ENCODE measurements at places on chromosomes 4 and X. TPM values are rescaled to one million over a fixed set of nuclear protein-coding genes. Genes with fewer than 3 reads are reported as not detected.

SPANXA2 gene
- not detected for total RNA-seq

GRCh38 chr4:184745831-184746795 lies 12.2 kb upstream of the CENPU start:
- peak; percentile 85 for DNase-seq

DNA sequence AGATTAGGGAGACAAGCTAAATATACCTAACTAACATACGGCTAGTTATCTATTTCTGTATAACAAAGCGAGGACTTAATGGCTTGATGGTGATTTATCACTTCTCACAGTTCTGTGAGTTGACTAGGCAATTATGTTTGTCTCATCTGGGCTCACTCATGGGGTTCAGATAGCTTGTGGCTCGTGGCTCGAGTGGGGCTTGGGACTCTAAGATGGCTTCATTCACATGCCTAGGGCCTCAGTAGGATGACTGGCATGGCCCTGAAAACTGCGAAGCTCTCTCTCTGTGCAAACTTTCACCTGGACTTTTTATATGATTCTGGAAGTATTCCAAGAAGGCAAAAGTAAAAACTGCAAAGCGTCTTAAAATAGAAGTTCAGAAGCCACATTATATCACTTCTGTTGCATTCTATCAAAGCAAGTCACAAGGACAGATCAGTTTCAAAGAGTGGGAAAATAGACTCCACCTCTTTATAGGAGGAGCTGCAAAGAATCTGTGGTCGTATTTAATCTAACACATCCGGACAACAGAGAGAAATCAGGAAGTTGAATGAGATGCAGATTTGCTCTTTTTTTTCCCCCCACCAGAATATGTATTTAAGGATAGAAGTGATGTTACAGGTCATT lies 491.2 kb downstream of the INPP4B start:
- DNase-seq: no peak

DNA sequence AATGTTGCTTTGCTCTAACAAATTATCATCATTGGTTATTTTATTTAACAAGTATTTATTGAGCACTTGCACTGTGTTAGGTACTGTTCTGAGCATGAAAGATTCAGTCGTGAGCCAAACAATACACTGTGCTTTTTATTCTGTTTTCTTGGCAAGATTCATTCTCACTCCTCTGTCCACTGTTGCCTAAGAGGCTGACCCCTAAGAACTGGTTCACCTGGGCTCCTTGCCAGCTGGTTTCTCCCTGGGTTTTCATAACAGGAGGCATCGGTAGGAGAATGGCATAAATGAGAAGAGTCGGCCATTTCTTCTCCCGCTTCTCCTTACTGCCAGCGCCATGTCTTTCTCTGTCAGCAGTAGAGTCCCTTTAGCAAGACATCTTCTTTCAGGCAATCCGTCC lies 243.7 kb upstream of the DIAPH2 start:
- no peak for DNase-seq

DNA sequence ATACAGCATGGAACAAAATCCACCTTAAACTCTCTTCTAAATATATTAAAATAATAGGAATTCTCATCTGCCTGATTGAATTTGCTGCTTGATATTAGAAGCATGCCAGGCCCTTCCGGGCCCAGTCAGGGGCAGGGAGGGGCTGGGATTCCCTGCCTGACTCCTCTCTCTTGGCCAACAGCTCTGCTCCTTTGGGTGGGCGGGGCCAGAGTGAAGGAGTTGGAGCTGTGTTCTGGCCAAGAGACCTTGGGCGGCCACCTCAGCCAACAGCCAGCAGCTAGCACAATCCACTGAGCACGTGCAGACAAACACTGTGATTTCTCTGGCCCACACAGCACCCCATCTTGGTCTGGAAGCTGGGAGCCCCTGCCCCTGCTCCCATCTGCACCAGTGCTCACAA lies 140.3 kb downstream of the PJA1 start:
- DNase-seq: peak; percentile 74

DNA sequence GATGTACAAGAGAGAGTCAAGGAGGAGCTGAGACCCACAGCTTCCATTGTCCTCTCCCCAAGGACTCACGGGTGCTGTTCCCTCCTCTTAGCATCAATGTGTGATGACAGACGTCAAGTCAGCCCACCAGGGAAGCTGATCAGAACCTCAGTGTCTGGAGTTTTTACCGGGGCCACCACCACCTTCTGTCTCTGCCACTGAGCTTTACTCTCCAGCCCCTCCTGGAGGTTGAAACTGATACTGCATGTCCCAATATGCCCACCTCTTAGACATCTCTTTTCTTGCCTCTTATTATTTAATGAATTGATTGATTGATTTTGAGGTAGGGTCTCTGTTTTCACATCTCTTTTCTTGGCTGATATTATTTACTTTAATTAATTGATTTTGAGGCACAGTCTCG lies 10.3 kb upstream of the AKAP17A start:
- DNase-seq: peak; percentile 71

DNA sequence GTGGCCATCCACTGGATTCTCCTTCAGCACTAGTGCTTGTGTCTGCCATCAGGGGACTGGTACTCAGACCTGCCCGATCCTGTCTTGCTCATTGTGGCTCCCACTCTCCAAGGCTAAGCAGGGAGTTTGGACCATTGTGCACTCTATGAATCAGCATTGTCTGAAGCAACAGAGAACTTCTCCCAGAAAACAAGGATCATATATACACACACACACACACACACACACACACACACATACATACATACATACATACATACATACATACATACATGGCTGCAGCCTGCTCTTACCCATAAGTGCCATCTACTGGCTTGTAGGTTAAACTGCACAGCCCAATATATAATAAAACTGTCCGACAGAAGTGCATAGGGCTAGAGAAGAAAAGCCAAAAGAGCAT lies 345.3 kb upstream of the LCORL start:
- DNase-seq: no peak

DNA sequence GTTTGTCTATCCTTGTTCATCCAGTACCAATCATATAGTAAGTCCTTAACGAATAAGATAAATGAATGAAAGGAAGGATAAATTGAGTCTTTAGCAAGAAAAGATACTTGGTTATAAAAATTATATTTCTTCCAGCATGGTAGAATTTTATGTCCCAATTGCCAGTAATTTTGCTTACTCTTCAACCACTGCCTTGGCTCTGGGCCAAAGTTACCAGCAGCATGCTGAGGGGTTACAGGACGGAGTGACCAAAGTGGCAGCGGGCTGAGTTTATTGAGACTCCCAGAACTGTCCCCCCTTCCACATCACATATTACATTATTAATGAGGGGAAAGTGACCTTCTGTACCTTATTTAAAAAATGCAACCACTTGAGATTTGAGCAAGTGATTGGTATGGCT lies 121.7 kb downstream of the RASGEF1B start:
- DNase-seq: no peak

All from colonic mucosa (tissue), 4 donors.